NB4 (cell line): ENCODE measurements at places on chromosomes 2 and 18.

GRCh38 chr2:215579809-215580208 is 143.9 kb upstream of the FN1 start:
- peak; percentile 11 for DNase-seq

DNA sequence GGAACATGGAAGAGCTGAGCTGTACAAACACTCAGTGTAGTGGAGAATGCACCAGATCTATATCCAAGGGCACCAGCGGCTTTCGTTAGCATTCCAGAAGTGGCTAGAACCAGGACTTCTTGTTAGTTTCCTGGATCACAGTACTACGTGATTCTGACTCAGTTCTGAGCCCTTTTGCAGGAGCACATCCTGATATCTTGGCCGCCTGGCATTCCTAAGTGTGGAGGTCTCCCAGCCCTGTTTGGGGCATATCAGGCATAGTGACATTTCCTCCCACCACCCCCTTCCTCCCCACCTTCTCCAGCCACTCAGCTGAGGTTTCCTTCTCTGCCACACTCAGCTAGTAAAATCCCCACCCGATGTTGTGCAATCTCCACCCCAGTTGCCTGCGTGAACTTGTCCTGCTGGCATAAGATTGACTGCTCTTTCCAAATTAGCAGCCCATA is 63.4 kb downstream of the BMP10 start:
- peak; percentile 93 for DNase-seq

GRCh38 chr18:39523281-39523680 is 1957.7 kb upstream of the CELF4 start:
- no peak for DNase-seq

DNA sequence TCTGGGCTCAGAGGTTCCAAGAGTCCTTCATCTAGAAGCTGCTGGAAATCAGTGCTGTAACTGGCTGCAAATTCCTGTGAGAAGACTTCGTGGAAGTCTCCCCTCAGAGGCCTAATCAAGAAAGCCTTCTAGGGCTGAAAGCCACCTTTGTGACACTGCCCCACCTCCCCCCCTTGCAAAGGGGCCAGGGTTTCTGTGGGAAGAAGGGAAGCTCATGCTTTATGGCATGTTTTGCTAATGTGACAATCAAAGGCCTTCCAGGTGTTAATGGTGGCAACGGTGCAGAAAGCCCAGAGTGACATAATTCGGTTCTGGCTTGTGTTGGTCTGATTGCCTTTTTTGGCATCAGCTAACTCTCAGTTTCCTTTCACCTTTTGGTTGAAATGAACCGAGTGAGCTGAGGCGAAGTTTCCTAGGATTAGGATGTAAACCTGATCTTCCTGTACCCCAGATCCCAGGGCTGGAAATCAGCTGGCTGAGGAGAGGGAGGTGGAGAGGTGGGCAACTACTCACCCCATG is 126.9 kb upstream of the TRIB2 start:
- DNase-seq, result no peak

DNA sequence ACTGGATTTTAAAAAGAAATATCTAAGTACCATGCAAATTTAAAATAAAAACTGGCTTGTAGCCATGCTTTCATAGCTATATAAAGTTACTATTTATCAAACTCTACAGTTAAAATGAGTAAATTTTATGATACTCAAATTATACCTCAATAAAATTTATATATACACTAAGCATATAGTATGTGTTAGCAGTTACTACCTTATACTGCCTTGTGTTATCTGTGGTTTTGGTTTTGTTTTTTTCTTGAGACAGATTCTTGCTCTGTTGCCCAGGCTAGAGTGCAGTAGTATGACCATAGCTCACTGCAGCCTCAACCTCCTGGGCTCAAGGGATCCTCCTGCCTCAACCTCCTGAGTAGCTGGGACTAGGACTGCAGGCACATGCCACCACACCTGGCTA is 342.1 kb downstream of the KIAA1328 start:
- no peak for DNase-seq

- DNase-seq, result no peak
Measured at GRCh38 chr2:170587922-170588321, 127.2 kb upstream of the SP5 start.

DNA sequence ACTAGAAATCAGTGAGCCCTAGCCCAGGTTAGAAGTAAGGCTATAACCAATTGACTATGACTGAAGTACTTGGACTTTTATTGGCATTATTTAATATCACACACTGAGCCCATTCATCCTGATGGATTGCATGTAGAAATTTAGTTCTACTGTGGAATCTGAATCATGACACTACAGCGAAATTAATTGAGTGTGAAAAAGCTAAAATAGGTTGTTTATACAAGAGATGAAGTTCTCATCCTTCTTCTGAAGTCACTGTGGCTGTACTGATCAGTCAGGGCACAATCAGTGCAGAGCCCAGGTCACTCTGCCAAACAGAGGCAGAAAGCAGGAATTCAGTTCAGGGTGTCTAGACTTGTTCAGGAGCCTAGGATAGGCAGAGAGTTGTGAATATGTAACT is 158.9 kb downstream of the BABAM2 start:
- no peak for DNase-seq

GRCh38 chr2:239509373-239510143 is 108.7 kb upstream of the HDAC4 start:
- no peak for DNase-seq

DNA sequence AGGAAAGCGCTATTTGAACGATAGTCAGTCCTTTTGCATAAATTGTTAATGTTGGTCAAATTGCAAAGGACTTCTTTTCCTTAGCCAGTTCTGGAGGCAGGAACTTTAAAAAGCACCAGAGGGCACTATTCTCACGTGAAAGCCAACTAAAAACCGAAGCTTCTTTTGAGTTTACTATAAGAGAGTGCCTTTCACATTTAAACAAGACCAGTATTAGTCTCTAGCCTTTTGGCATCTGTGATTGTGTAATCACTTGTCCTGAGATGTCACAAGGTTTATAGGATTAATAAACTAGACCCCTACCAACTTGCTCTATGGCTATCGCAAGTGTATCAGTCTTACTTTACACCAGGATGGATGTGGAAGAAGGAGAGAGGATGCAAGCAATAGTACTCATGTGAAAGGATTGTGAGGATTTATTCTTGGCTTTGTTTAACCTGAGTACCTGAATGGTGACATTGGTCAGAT is 14.4 kb upstream of the STAT4 start:
- peak; percentile 66 for DNase-seq

DNA sequence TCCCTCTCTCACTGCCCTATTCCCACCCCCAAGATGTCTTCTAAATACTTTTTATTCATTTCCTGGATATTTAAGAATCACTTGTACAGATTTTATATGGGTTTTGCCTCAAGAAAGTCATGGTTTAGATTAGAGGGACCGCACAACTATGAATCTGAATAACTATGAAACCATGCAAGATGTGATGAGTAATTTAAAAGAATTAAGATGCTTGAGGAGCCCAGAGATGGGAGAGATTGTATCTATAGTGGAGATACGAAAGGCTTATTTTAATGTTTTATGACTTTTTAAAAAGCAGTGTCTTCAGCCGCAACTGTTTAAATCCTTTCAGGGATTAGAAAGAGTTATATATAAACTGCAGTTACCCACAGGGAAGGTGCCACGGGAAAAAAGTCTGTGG is 324.1 kb downstream of the LPIN1 start:
- DNase-seq, result no peak

GRCh38 chr2:95392730-95393455 is 9.6 kb upstream of the FAHD2A start:
- DNase-seq, result no peak

- DNase-seq, result peak; percentile 53
Measured at GRCh38 chr2:18149660-18150246, 271.3 kb downstream of the KCNS3 start.

GRCh38 chr2:15786003-15786654 is 154.2 kb upstream of the MYCN start:
- no peak for DNase-seq
